ENCODE measurements at places on chromosomes 5 and 9.

DNA sequence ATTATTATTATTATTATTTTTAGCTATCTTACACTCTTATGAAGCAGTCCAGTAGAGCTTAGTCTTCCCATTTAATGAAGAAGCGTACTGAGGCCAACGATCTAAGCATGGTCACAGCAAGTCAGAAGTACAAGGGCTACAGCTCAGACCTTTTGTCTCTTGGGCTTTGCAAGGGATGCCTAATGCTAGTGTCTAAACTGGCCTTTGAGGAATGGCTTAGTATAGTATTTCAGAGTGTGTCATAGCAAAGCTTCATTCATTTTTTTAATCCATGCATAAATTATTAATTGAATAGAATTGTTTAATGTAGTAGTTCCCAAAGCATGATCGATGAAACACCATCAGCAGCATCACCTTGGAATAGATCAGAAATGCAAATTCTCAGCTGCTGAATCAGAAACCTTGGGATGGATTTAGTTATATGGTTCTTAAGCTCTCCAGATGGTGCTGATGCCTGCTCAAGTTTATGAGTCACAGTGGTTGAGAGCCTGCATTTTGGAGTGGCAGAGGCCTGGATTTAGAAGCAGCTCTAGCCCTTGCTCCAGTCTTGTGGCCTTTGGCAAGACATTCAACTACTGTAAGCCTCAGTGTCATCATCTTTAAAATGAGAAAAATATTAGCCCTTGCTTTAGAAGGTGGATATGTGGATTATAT lies 6.1 kb downstream of the IL12B start:
- DNase-seq: no peak

DNA sequence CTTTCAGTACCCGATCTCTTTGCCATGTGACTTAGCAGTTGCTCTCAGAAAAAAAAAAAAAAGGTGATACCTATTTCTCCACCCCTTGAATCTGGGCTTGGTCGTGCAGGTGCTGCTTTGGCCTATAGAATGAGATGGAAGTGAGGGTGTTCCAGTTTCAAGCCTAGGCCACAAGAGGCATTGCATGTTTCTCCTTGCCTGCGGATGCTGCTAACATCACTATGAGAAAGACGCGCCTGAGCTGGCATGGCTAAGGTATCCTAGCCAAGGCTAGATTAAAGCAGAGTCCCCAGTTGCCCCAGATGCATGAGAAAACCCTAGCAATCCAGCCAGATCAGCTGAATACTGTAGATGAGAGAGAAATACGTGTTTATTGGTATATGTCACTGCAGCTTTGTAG lies 14.7 kb upstream of the CSF1R start:
- DNase-seq: no peak

GRCh38 chr5:3023656-3024055 lies 272.2 kb upstream of the IRX2 start:
- DNase-seq: no peak

- DNase-seq: no peak
These were observed 12.2 kb upstream of the RAPGEF6 start for GRCh38 chr5:131647048-131647769.

- no peak for DNase-seq
These were observed 13.7 kb upstream of the CARTPT start for GRCh38 chr5:71705421-71705820.

- DNase-seq: no peak
These were observed 31.5 kb upstream of the SEMA4D start for GRCh38 chr9:89529243-89530035.

DNA sequence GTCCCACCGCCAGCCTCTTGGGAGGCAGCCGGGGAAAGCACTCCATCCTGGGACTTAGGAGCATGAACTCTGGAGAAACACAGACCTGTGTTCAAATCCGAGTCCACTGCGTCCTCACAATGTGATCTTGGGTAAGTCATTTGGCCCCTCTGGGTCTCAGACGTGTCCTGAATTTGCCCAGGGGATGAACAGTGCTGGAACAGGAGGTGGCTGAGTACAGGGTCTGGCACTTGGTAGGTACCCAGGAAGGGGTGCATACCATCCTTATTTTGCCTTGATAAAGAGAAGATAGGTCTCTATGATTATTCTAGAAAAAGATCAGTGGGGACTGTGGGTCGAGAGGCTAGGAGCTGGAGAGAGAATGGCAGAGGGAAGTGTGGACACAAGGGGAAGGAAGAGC lies 135.7 kb downstream of the FGF18 start:
- no peak for DNase-seq

DNA sequence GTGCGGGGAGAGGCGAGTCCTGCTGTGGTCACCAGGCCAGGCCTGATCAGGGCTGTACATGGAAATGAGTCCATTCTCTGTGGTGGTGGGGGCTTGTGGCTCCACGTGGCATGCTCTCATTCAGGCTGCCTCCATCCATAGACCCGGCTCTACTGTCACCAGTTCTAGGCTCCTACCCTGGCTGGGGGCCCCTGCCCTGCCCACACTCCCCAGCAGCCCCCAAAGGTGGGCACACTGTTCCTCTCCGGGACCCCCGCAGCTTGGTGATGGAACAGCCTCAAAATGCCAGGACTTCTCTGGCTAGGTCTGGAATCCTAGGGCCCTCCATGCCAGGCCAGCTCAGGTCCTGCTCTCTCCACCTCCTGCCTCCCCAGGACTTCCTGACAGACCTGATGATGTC lies 111.7 kb downstream of the DAB2IP start:
- no peak for DNase-seq

GRCh38 chr9:93126151-93126781 lies 7.8 kb downstream of the NINJ1 start:
- DNase-seq: no peak

DNA sequence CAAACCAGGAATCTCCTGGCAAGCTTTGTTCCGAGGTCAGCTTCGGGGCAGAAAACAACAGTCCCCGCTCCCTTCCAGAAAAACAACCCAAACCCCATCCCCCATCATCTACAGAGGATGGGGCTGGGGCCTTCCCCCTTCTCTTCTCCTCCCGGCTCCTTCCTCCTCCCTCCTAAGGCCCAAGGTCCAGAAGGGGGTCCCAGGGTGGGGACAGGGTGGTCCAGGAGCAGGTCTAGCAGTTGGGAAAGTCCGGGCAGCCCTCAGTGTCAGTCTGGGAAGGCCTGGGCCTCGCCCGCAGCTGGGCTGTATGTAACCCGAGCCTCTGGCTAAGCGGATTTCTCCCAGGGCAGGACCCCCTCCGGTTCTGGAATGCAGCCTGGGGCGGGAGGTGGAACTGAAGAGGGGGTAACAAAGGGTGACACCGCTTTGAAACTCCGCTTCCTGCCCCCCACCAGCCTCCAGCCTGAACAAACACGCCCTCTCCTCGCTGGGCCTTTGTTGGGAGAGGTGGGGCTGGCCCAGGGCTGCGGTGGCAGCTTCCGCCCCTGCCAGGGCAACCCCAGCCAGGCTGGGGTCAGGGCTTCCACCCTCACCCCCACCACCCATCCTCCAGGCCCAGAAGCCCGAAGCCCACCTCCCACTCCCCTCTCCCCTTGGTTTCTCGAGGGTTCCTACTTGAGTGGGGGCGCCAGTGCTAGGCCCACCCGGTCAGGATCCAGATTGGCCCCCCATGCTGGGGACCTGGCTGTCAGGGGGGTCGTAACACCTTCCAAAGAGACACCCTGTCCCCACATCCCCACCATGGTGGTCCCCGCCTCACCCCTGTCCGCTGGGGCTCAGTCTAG lies 63.5 kb downstream of the C9orf50 start:
- DNase-seq: no peak

GRCh38 chr9:132769906-132770769 lies 99.9 kb downstream of the GTF3C4 start:
- peak; percentile 48 for DNase-seq
